Colonic mucosa (tissue), 4 donors: ENCODE measurements at places on chromosomes 11 and 22. TPM values are rescaled to one million over a fixed set of nuclear protein-coding genes. Genes with fewer than 3 reads are reported as not detected.

NCF4 gene
- total RNA-seq: 8.5 TPM

HBG2 gene
- total RNA-seq: 14.9 TPM

OR51B5 gene
- not detected for total RNA-seq

LGR4 gene
- total RNA-seq: 88.2 TPM

DNA sequence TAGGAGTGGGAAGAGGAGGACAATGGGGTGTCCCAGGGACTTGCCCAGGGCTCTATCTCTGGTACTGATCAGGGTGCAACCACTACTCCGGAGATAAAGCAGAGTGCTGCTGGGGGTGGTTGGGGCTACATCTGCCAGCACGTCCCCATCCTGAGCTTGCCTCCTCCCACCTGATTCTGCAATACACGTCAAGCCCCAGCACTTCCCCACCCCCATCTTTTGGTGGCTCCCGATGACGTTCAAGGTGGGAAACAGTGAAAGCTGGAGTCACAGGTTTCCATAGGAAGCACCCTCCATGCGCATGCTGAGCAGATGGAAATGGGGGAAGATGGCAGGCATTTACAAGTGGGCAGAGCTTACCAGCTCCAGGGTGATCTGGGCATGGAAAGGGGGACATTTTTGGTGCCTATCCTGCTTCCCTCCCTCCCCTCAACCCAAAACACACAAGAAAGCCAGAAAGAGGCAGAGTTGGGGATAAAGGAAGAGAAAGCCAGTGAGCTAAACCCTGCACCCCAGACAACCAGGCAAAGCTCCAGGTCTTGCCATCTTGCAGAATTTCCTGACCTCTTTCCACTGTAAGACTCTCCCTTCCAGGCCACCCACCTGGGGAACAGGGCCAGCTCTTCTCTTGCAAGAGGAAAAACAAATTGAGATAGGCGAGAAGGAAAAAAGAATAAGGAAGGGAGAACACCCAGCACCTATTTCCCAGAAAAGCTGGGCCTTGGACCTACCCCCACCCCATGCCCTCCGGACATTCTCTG, 15.8 kb downstream of the SYT7 start:
- no peak for DNase-seq
- no peaks in the 10 kb centered on the region for H3K27me3 ChIP-seq
- no peaks in the 10 kb centered on the region for H3K4me1 ChIP-seq
- H3K27ac ChIP-seq: no peak overlapping the region
- no peaks in the 10 kb centered on the region for H3K36me3 ChIP-seq
- no peak overlapping the region for H3K4me3 ChIP-seq

DNA sequence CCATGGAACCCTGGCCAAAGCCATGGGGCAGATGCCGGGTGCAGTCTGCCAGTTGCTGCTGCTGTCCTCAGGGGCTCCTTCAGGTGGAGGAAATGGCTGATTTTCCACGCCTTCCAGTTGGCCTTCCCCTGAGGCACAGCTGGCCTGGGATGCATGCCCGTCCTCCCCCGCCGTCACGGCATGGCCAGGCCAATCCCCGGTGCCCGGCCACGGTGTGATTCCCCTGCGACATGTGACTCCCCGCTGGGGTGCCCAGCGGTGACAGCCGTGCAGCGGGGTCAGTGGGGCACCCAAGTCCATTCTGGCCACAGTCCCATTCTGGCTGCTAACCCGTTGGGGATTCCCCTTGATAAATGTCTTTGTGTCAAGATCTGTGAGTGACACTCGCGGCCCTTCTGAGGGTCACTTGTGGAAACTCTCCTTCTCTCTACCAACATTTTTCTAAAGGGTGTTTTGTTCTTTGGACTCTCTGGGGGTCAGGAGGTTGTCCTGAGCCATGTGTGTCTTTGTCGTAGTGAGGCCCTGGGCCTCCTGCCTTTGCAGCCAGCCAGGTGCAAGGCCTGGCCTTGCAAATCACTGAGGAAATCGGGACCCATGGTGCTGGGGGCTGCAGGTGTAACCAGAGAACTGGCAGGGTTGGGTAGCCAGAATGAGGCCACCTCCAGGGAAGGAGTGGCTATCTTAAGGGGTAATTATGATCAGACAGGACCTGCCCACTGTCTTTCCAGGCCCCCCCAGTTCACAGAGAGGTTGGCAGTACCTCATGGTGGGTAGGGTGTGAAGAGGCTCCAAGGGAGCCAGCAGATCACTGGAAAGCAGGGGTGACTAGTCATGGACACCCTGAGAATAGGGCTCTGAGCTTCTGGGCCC, 37.1 kb downstream of the KCNQ1OT1 start:
- DNase-seq: no peak
- no peaks in the 10 kb centered on the region for H3K4me1 ChIP-seq
- H3K27ac ChIP-seq: no peak overlapping the region
- no peak overlapping the region for H3K4me3 ChIP-seq
- no peaks in the 10 kb centered on the region for H3K36me3 ChIP-seq

- DNase-seq: no peak
- H3K27ac ChIP-seq: no peak overlapping the region
- no peak overlapping the region for H3K4me3 ChIP-seq
- H3K4me1 ChIP-seq: peaks cover 6% of the 10 kb centered on the region
Measured at GRCh38 chr22:20566420-20567260, 59.2 kb downstream of the MED15 start.

- no peaks in the 10 kb centered on the region for H3K36me3 ChIP-seq
- H3K27ac ChIP-seq: no peak overlapping the region
- no peak for DNase-seq
- H3K4me3 ChIP-seq: no peak overlapping the region
- no peaks in the 10 kb centered on the region for H3K27me3 ChIP-seq
Measured at GRCh38 chr22:43249789-43250471, 63.0 kb upstream of the TTLL12 start.

- H3K36me3 ChIP-seq: no peaks in the 10 kb centered on the region
- peaks cover 11% of the 10 kb centered on the region for H3K4me1 ChIP-seq
- no peak overlapping the region for H3K4me3 ChIP-seq
- H3K27ac ChIP-seq: no peak overlapping the region
- H3K27me3 ChIP-seq: no peaks in the 10 kb centered on the region
Measured at GRCh38 chr22:40595497-40596234, 40.9 kb downstream of the MRTFA start.

DNA sequence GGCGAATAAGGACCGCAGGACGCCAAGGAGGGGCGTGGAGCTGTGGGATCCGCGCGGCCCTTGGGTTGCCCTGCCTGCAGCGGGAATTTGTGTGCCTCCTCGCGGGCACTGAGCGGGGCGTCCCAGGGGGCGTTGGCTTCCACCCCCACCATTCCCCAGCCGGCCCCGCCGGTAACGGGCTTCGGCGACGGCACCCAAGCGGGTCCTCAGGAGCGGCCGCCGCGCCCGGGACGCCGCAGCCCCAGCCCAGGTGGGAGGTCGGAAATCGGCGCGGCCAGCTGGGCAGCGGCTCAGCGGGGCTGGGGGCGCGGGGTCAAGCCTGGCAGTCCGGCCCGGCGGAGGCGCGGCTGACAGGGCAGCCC, 320 bp downstream of the CLTCL1 start:
- peak; percentile 28 for DNase-seq
- no peaks in the 10 kb centered on the region for H3K36me3 ChIP-seq
- no peaks in the 10 kb centered on the region for H3K27me3 ChIP-seq

- H3K36me3 ChIP-seq: no peaks in the 10 kb centered on the region
- no peak for DNase-seq
- no peak overlapping the region for H3K27ac ChIP-seq
- peak overlapping the region; percentile 19 for H3K4me3 ChIP-seq
Measured at GRCh38 chr22:41910050-41911000, 4.5 kb downstream of the SHISA8 start.

DNA sequence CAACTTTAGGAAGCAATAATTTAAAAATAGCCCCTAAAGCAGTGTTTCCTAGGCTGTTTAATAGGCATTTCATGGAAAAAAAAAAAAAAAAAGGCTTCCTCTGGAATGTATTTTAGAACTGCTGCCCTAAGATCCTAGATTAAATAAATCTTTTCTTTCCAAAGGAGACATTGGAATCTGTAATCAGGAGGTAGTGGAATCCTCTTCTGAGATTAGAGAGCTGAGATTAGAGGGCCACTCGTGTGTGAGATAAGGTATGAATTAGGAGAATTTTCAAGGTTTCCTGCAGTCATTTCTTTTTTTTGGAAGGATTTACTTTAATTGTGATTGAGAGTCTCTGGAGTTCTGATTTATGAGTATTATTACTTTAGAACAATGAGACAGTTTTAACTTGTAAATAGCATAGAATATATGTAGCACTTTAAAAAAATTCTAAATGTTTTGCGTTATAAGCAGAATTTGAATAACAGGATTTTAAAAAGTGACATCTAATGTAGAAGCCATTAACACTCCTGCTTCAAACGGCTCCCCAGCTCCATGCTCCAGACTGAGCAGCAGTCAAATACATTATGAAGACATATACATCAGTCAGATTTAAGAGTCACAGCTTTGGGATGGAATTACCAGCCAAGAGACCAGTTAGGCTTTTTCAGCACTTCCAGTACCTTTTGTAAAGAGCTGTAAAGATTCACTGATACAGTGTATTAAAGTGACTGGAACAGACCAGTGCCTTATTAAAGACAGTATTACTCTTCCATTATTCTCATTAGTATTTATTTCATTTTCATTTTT, 5.0 kb downstream of the EED start:
- no peak overlapping the region for H3K4me3 ChIP-seq
- no peak overlapping the region for H3K27ac ChIP-seq
- peaks cover 8% of the 10 kb centered on the region for H3K4me1 ChIP-seq
- DNase-seq: no peak

GRCh38 chr22:50058061-50058905, at the start of gene TTLL8:
TSS of gene TTLL8 (minus strand) at chr22:50058298.
- no peaks in the 10 kb centered on the region for H3K36me3 ChIP-seq
- no peak within 1 kb of the TSS for H3K4me3 ChIP-seq
- H3K4me1 ChIP-seq: no peaks in the 10 kb centered on the region
- H3K27ac ChIP-seq: no peak within 1 kb of the TSS
- DNase-seq: no peak
- H3K27me3 ChIP-seq: peaks cover 20% of the 10 kb centered on the region

- no peak for DNase-seq
- no peak overlapping the region for H3K4me3 ChIP-seq
- H3K27me3 ChIP-seq: no peaks in the 10 kb centered on the region
- H3K27ac ChIP-seq: no peak overlapping the region
- peaks cover 14% of the 10 kb centered on the region for H3K4me1 ChIP-seq
Measured at GRCh38 chr11:114397349-114397982, 2.8 kb downstream of the C11orf71 start.

GRCh38 chr22:30867746-30868662, 100.6 kb downstream of the MORC2 start:
- H3K27me3 ChIP-seq: no peaks in the 10 kb centered on the region
- H3K27ac ChIP-seq: no peak overlapping the region
- no peaks in the 10 kb centered on the region for H3K36me3 ChIP-seq
- H3K4me3 ChIP-seq: no peak overlapping the region

DNA sequence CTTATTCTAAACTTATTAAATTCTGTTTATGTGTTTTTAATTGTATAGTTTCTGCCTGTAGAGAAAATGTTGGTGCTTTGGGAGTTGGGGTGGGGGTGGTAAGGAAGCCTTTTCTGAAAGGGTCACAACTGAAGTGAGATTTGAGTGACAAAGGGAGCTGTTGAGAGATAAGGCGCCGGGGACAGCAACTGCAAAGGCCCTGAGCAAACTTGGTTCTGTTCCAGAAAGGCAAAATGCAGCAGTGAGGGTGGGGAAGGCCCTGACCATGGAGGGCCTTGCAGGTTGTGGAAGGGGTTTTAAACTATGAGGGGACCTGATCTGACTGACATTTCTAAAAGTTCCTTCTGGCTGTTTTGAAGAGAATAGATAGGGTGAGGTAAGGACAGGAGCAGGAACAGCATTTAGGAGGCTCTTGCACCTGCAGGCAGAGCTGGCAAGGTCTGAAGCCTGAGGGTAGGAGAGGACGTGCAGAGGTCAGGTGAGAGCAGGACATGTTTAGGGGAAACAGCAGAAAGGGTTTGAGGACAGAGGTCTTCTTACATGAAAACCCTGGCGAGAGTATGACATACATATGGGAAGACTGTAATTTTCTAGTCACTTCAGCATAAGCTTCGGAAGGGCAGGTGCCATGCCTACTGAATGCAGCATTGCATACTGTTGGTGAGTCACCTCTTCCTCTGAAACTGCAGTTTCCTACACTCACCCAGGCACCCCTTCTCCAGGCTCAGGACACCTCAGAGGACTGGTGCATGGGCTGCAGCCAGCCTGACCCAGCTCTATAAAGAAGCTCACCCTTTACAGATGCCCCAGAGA, 190.7 kb downstream of the SNX19 start:
- no peak for DNase-seq
- no peaks in the 10 kb centered on the region for H3K27me3 ChIP-seq
- no peaks in the 10 kb centered on the region for H3K4me1 ChIP-seq
- no peak overlapping the region for H3K4me3 ChIP-seq
- no peak overlapping the region for H3K27ac ChIP-seq

GRCh38 chr11:78801161-78801884, 226.7 kb upstream of the NARS2 start:
- no peaks in the 10 kb centered on the region for H3K36me3 ChIP-seq
- peak overlapping the region; percentile 18 for H3K27ac ChIP-seq
- H3K27me3 ChIP-seq: no peaks in the 10 kb centered on the region
- DNase-seq: peak; percentile 50

- no peak overlapping the region for H3K4me3 ChIP-seq
- no peak overlapping the region for H3K27ac ChIP-seq
- DNase-seq: no peak
- H3K4me1 ChIP-seq: no peaks in the 10 kb centered on the region
Measured at GRCh38 chr11:70348191-70348590, 50.1 kb upstream of the CTTN start.

DNA sequence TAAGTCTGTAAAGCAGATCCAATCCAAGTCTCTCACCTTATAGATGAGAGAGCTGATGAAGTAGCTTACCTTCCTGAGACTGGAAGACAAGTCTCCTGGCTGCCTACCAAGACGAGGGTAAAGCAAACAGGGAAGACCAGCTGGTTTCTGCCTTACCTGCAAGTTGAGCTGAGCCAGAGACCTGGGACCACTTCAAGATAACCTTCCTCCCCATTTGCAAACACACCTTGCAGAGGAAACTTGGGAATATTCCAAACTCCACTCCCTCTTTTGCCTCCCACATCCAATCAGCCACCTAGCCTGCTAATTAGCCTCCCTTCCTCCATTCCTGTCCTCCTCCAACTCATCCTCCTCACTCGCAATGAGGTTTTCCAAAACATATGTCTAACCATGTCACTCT, 23.4 kb upstream of the ROBO3 start:
- H3K4me1 ChIP-seq: peaks cover 11% of the 10 kb centered on the region
- DNase-seq: no peak
- H3K36me3 ChIP-seq: no peaks in the 10 kb centered on the region

- no peaks in the 10 kb centered on the region for H3K27me3 ChIP-seq
- no peak overlapping the region for H3K4me3 ChIP-seq
- H3K4me1 ChIP-seq: no peaks in the 10 kb centered on the region
- DNase-seq: no peak
- H3K36me3 ChIP-seq: no peaks in the 10 kb centered on the region
Measured at GRCh38 chr11:1399386-1400316, 9.9 kb downstream of the BRSK2 start.

GRCh38 chr11:87215236-87215635, 177.5 kb downstream of the TMEM135 start:
- no peaks in the 10 kb centered on the region for H3K4me1 ChIP-seq
- no peak for DNase-seq
- no peaks in the 10 kb centered on the region for H3K36me3 ChIP-seq
- H3K27me3 ChIP-seq: no peaks in the 10 kb centered on the region
- H3K27ac ChIP-seq: no peak overlapping the region

- no peak overlapping the region for H3K4me3 ChIP-seq
- DNase-seq: peak; percentile 57
- no peak overlapping the region for H3K27ac ChIP-seq
- H3K27me3 ChIP-seq: no peaks in the 10 kb centered on the region
Measured at GRCh38 chr11:122209619-122210366, 93.8 kb upstream of the BLID start.
